Left cardiac atrium (tissue), 4 donors: ENCODE measurements at places on chromosomes 12 and 14. TPM values are rescaled to one million over a fixed set of nuclear protein-coding genes. Genes with fewer than 3 reads are reported as not detected.

GRCh38 chr14:28102001-28102400, 664.6 kb upstream of the FOXG1 start:
- no peak for DNase-seq

FSCB gene
- total RNA-seq = not detected

TPPP2 gene
- total RNA-seq = 1.6 TPM

KITLG gene
- total RNA-seq = 16.7 TPM

DNA sequence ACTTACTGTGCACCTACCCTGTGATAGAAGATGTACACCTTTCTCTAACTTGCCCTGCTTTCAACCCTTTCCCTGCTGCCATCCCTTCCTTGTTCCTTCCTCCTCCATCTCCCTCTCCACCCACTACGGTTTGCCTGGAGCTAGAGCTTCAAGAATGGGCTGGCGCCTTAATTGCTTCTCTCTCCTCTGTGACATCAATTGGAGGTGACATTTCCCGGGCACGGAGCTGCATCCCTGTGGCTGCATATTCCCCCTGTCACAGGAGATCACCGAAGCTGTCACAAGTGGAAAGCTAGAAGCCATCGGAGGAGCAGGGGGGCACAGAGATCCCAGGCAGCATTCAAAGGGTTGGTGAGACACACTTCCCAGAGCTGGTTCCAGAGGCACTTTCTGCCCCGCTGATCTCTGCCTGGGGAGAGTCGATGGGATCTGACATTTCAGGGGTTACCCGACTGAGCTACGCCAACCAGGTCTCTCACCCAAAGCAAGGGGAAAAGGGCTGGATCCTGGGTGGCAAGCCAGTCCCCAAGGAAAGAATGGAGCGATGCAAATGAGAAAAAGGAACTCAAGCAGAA, 604.9 kb downstream of the MED13L start:
- DNase-seq = no peak

GPRC5A gene
- 5.6 TPM for total RNA-seq

DNA sequence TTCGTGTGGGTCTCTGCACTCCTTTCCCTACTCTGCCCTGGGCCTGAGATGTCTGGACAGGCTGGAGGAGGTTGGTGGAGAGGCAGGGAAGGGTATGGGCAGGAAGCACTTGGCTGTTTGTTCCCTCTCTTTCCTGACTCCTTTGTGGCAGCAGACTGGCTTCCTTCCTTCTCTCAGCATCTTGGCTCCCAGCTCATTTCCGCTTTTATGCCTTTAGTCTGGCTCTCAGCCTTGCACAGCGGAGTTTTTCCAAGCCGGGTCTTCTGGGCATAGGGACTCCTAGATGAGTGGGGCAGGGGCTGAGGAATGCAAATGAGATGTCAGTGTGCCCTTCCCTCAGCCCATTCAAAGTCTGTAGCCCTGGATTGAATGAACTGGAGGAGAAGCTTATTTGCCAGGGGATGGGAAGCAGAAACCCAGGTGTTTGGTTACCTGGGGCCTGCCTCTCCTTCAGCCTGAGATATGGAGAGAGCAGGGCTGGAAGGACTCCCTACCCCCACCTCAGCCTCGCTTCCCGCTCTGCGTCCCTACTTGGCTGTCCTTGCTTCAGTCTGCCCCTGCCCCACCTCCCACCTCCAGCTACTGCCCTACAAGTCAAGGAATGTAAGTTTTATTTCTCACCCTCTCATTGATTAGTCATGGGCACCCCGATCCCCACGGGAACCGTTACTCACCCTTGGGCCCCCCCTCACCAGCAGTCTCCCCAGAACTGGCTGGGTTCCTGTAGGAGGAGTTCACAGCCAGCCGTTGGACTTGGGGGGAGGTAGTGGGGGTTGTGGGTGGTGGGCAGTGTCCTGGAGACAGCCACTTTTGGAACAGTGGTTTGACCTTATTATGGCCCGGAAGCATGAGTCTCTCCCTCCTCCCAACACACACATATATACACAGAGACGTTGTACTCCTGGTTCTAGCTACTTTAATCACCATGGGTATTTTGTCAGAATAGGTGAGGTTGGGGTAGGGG, 9.3 kb upstream of the ITGA5 start:
- DNase-seq = peak; percentile 64

- DNase-seq = no peak
These were observed 659 bp downstream of the TRAFD1 start for GRCh38 chr12:112126000-112126438.

LMNTD1 gene
- 0.82 TPM for total RNA-seq

GRCh38 chr14:37232907-37233481, 35.3 kb downstream of the MIPOL1 start:
- DNase-seq = no peak

DNA sequence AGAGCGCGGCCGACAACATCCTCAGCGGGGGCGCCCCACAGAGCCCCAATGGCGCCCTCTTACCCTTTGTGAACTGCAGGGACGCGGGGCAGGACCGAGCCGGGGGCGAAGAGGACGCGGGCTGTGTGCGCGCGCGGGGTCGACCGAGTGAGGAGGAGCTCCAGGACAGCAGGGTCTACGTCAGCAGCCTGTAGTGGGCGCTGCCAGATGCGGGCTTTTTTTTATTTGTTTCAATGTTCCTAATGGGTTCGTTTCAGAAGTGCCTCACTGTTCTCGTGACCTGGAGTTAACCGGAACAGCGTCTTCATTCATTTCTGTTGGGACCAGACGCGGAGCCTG, 103.8 kb upstream of the FKBP4 start:
- DNase-seq = no peak

DNA sequence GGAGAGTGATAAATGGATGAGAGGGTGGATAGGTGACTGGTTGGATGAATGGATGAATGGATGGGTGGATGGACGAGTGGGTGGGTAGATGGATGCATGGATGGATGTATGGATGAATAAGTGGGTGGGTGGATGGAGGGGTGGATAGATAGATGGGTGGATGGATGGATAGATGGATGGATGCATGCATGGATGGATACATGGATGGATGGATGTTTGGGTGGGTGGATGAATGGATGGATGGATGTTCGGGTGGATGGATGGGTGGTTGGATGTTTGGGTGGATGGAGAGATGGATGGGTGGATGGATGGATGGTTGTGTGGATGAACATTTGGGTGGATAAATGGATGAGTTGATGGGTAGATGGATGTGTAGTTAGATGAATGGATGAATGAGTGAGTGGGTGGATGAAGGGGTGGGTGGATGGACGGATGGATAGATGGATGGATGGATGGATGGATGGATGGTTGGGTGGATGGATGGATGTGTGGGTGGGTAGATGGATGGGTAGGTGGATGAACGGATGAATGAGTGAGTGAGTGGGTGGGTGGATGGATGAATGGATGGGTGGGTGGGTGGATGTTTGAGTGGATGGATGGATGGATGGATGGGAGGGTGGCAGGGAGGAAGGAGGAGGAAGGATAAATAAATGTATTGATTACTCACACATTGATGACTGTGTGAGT, 9.7 kb upstream of the TMEM179 start:
- DNase-seq = no peak

- no peak for DNase-seq
These were observed 10.1 kb downstream of the LRTM2 start for GRCh38 chr12:1830401-1830845.

GRCh38 chr14:23137813-23138535, 18.9 kb upstream of the CEBPE start:
- no peak for DNase-seq

DNA sequence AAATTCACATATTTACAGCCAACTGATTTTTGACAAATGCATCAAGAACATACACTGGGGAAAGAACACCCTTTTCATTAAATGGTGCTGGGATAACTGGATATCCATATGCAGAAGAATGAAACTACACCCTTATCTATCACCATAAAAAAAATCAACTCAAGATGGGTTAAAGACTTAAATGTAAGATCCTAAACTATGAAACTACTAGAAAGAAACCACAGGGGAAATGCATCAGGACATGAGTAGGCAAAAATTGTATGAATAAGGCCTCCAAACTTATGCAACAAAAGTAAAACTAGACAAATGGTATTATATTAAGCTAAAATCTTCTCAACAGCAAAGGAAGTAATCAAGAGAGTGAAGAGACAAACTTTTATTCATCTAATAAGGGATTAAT, 242.6 kb downstream of the CPNE8 start:
- DNase-seq = no peak

DYNC1H1 gene
- total RNA-seq = 298 TPM

DNA sequence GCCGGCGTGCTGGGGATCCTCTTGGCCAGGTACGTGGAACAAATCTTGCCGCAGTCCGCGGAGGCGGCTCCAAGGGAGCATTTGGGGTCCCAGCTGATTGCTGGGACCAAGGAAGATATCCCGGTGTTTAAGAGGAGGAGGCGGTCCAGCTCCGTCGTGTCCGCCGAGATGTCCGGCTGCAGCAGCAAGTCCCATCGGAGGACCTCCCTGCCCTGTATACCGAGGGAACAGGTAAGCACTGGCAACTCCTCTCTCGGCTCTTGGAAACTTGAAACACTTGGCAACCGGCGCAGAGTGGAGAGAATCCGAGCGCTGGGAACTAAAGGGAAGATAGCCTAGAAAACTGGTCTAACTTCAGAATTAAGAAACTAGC, 1.7 kb downstream of the PDE3A start:
- DNase-seq = peak; percentile 54

- DNase-seq = no peak
These were observed 21.7 kb downstream of the AICDA start for GRCh38 chr12:8590842-8591545.

DNA sequence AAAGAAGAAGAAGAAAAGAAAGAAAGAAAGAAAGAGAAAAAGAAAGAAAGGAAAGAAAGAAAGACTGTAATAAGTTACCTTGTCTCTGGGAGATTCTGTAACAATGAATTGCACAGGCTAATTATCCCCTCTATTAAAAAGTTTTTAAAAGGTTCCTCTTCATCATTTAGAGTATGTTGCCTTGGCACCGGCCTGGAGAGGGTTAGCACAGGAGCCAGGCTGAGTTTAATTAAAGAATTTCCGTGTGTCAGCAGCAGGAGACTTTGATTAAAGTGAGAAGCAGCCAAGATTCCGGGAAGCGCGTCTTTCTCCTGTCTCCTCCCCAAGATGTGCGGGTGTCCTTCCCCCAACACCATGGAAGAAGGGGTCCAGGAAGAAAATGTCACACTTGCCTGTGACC, 92.8 kb upstream of the ETV6 start:
- DNase-seq = no peak

GLS2 gene
- total RNA-seq = 0.35 TPM

CLECL1 gene
- 1.2 TPM for total RNA-seq

SYNE2 gene
- 96.3 TPM for total RNA-seq

DNA sequence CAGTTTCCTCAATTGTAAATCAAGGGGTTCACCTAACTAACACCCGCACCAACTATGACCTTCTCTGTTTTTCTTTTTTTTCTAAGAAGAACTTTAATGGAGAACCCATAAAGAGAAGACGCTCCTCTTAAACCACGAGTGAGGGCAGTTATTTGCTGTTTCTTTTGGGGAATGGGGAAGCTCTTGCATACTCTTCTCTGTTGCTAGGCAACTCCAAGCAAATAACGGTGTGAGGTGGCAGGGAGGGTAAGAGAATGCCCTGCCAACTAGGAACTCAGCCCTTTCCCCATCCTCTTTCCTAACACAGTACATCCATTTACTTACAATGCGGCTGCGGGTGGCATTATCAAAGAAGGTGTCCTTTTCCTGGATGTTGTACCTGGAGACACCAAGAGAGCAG, 114.9 kb downstream of the ANO2 start:
- DNase-seq = no peak

COL2A1 gene
- not detected for total RNA-seq

DNA sequence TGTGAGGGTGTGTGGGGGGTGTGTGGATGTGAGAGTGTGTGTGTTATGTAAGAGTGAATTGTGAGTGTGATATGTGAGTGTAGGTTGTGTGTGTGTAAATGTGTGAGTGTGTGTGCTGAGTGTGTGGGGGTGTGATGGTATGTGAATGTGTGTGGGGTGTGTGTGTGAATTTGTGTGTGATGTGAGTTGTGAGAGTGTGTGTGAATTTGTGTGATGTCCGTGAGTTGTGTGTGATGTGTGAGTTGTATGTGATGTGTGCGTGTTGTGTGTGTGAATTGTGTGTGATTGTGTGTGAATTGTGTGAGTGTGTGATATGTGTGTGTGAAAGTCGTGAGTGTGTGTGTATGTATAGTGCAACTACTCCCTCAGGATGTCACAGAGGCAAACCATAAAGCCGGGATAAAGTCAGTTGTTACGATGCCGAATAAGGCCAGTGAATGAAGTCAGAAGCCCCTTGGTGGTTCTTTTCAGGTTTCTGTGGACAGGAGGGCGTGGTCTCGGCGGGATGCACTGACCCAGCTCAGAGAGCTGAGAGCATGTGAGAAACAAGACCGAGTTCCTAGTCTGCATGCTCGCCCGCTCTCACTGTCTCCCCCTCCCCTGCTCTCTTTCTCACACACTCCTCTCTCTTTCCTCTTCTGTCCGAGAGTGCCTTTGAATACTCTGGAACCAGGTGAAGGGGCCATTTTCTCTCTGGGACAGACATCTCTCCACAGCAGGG, 71.8 kb upstream of the MAX start:
- no peak for DNase-seq

DNA sequence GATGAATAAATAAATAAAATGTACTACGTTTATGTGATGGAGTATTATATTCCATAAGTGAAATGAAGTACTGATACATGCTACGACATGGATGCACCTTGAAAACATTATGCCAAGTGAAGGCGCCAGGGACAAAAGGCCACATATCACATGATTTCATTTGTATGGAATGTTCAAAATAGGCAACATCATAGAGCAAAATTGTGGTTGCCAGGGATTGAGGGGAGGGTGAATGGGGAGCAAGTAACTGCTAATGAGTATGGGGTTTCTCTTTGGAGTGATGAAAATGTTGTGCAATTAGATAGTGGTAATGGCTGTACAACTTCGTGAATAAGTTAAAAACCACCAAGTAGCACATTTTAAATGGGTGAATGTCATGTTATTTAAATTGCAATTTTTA, 132.8 kb downstream of the SLC38A4 start:
- no peak for DNase-seq

CLEC1B gene
- not detected for total RNA-seq

TPH2 gene
- not detected for total RNA-seq

- no peak for DNase-seq
These were observed 3.4 kb upstream of the CDH24 start for GRCh38 chr14:23060536-23061260.

- DNase-seq = peak; percentile 39
These were observed 28.0 kb upstream of the ADIPOR2 start for GRCh38 chr12:1662761-1663439.

KRT2 gene
- total RNA-seq = not detected

SELPLG gene
- total RNA-seq = 12.5 TPM

- no peak for DNase-seq
These were observed 24.6 kb upstream of the LTBP2 start for GRCh38 chr14:74636424-74637177.

DNA sequence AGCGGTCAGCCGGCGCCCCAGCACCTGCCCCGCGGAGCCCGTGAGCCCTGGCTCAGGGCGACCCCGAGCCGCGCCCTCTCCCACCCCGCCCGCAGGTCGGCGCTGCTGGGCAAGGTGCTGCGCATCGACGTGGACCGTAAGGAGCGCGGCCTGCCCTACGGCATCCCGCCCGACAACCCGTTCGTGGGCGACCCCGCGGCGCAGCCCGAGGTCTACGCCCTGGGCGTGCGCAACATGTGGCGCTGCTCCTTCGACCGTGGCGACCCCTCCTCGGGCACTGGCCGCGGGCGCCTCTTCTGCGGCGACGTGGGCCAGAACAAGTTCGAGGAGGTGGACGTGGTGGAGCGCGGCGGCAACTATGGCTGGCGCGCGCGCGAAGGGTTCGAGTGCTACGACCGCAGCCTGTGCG, 14.4 kb downstream of the HHIPL1 start:
- no peak for DNase-seq

GRCh38 chr14:88605594-88605993, 42.8 kb downstream of the ZC3H14 start:
- DNase-seq = no peak

VRTN gene
- not detected for total RNA-seq

FGD4 gene
- 16.0 TPM for total RNA-seq
